ENCODE measurements at places on chromosomes 7 and 10. TPM values are rescaled to one million over a fixed set of nuclear protein-coding genes. Genes with fewer than 3 reads are reported as not detected.

The MKI67 gene
- total RNA-seq = 13.5 TPM

The GPR26 gene
- total RNA-seq = not detected

- no peak for DNase-seq
These were observed 93.2 kb downstream of the ADCYAP1R1 start for GRCh38 chr7:31145339-31145738.

GRCh38 chr10:53140506-53140905 is 367.9 kb upstream of the MBL2 start:
- DNase-seq = no peak

DNA sequence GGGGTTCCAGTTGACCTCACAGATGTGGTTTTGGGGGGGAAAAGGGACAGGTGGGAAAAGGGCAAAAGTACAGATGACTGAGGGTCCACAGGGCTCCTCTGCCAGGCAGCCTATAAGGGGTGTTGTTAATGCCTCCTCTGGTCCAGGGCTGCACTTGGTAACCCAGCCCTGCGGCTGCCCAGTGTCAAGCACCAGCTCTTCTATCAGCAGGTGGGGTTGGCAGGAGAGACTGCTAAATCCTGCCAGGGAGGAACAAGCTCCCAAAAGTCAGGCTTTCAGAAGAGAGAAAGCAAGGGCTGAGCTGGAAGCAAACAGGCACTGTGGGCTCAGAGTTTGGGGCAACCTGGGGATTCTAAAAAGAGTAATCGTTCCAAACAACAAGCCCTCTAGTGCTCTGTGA is 39.1 kb downstream of the LRRC20 start:
- DNase-seq = no peak

DNA sequence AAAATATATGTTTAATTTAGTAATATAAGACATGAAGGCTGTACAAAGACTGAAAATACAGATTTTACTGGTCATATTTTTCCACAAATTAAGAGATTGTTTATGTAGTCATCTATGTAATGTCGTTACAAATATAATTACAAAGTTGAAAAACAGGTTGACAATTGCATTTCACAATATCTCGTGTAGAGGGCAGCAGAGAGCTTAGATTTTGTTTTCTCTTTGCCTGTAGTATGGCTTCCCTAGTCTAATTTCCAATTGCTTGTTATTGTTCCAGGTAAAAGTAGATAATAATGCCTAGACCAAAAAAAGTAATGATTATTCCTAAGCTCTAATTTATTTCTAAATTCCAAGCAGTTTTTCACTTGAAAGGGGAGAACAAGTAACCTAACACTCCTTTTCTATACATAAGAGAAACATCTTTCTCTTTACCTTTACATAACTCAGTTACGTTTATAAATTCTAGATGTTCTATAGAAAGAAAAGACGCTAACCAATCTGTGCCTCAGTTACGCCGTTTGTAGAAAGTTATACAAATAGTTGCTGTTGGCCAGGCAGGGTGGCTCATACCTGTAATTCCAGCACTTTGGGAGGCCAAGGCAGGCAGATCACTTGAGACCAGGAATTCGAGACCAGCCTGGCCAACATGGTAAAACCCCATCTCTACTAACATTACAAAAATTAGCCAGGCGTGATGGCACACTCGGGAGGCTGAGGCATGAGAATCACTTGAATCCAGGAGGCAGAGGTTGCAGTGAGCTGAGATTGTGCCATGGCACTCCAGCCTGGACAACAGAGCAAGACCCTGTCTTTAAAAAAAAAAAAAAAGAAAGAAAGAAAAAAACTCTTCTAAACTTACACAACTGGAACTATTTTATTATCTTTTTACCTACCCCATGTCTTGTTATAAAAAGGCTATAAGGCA is 30.0 kb downstream of the NET1 start:
- peak; percentile 74 for DNase-seq

DNA sequence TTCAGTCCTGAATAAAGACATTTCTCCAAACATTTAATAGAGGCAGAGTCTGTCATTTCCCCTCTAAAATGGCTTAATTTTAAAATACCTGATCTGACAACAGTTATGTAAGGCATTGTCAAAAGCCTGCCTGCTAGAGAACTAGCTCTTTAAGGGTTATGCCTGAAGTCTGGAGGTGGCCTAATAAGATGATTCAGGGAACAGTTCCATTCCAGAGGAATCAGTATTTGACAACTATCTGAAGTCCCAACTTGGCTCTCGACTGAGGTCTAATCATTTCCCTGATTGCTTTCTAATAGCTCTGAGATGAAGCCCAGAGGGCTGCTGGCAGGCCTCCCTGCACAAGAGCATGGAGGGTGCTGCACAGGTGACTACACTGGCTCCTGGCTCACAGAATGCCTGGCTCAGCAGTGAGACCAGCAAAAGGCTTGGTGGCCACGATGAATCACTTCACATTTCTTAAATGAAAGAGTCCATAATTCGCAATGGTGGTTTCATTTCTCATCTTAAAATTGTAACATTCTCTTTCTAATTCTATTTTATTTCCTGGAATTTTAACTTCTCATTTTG is 509.6 kb upstream of the POM121L12 start:
- no peak for DNase-seq

- no peak for DNase-seq
These were observed 16.6 kb downstream of the ZNF862 start for GRCh38 chr7:149854611-149855360.
